ENCODE measurements at places on chromosomes 5 and 9. TPM values are rescaled to one million over a fixed set of nuclear protein-coding genes. Genes with fewer than 3 reads are reported as not detected.

Gene SMAD5
- 53.1 TPM for total RNA-seq

Gene TERT
- not detected for total RNA-seq

Gene LHX3
- not detected for total RNA-seq

Gene TRMO
- 14.3 TPM for total RNA-seq

Gene FOXI1
- not detected for total RNA-seq

Gene EQTN
- not detected for total RNA-seq

Gene LAMC3
- total RNA-seq, result not detected

Gene CDKN2A
- 18.1 TPM for total RNA-seq

Gene CCL28
- 0.25 TPM for total RNA-seq

Gene CHMP5
- 90.6 TPM for total RNA-seq

Gene COL23A1
- not detected for total RNA-seq

Gene BHMT2
- 4.4 TPM for total RNA-seq

Gene FOXD4
- not detected for total RNA-seq

Gene MCTP1
- not detected for total RNA-seq

Gene UBE2QL1
- total RNA-seq, result not detected

Gene TMEM252
- not detected for total RNA-seq

Gene GRM6
- not detected for total RNA-seq
